ENCODE measurements at places on chromosomes 12 and 14.

DNA sequence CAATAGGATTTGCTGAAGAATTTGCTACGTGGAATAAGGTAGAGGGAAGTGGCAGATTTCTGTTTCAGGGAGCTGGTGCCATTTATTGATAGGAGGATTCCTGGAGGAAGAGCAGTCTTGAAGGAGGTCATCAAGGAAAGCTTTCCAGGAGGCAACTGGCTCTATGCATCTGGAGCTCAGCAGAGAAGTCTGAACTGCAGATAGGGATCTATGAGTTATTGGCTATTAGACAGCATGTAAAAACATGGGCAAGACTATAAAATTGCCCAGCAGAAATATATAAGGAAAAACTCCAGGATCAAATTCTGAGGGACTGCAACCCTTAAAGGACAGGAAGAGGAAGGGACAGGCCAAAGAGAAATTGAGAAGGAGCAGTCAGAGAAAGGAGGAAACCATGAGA is 8.9 kb upstream of the RAP1B start:
- DNase-seq = no peak

GRCh38 chr12:78036874-78037273 is 206.2 kb downstream of the NAV3 start:
- DNase-seq = no peak

DNA sequence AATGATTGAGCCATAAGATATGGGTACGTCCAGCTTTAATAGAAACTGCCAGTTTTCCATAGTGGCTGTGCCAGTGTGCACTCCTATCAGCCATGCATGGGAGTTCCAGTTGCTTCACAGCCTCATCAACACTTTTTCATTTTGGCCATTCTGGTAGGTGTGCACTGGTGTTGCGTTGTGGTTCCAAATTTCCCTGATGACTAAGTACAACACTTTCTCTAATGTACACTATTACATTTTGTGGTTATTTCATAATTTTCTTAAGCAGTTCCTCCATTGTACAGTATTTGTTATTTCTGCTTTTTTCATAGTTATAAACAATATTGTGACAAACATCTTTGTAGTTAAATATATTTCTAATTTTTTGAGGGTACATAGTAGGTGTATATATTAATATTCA is 21.5 kb upstream of the OAS1 start:
- no peak for DNase-seq

GRCh38 chr12:4910502-4911315 is 1.0 kb downstream of the KCNA1 start:
- peak; percentile 37 for DNase-seq

- no peak for DNase-seq
Observed at GRCh38 chr14:26528415-26529182, 69.2 kb downstream of the NOVA1 start.

GRCh38 chr12:100211698-100212097 is 11.1 kb downstream of the ACTR6 start:
- no peak for DNase-seq

- DNase-seq = no peak
Observed at GRCh38 chr14:92398888-92399636, 76.1 kb downstream of the SLC24A4 start.

- no peak for DNase-seq
Observed at GRCh38 chr14:69683971-69684370, 72.6 kb downstream of the SUSD6 start.

DNA sequence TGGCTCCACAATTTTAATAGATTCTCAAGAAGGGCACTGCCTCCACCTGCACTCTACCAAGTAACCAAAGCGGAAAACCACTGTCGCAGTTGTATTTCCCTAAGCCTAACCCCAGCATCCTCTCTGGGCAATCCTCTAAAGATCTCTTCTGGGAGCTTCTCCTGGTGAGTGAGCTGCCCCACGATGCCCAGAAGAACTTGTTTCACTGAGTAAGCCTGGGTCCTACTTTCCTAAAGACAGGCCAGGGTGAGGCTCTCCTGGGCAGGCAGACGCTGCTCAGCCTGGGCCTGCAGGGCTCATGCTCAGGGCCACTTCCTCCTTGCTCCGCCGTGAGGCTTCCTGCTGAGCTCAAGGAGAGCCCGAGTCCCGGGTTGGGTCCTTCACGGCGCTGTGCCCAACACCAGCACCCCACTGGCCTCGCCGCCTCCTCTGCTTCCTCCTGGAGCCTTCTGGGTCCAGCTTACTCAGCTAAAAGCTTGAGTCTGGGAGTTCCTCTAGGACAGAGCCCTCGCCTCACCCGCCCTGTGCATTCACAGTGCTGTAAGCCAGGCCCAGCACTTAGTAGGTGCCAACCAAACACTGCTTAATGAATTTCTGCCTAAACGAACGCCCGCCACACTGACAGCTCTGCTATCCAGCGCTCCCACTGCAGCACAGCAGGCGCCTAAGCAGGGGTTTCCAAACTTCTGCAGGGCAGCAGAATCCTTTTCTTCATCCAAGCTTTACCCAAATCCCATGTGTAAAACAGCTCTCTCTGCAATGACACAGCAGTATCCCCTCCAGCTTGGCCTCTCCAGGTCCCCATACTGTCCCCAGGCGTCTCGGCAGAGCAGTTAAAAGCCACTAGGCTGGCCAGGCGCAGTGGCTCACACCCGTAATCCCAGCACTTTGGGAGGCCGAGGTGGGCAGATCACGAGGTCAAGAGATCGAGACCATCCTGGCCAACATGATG is 5.7 kb downstream of the RAB35 start:
- DNase-seq = peak; percentile 54

GRCh38 chr14:89730687-89731086 is 223.8 kb downstream of the EFCAB11 start:
- DNase-seq = no peak

GRCh38 chr14:58707949-58708348 is 70.2 kb downstream of the DACT1 start:
- no peak for DNase-seq

DNA sequence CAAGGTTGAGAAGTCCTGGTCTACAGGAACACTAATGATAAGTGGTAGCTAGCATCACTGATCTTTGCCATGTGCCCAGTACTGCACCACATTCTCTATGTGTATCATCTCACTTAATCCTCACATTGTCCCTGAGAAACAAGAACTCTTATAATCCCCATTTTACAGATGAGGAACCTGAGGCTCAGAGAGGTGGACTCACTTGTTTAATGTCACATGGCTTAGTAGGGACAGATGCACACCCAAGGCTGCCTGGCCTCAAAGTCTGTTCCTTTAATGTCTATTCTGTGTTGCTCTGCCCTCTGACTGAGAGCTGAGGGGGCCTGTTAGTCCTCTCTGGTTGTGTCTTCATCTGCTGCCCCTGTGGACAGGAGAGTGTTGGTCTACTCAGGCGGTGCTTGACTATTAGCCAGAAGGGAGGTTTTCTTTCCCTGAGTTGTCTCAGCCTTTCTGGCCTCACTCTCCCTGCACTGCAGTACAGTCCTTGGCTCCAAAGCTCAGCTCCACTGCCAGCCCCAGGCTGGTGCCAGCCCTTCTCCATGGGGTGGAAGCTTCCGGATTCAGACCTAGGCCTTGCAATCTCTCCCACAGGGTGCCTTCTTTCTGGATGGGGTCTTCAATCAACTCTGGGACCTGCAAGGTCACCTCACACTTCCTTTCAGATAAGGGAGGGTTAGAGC is 4.9 kb upstream of the DYNLL1 start:
- no peak for DNase-seq

- DNase-seq = no peak
Observed at GRCh38 chr14:95703341-95703740, 10.6 kb downstream of the TCL1A start.

GRCh38 chr12:52655251-52655650 is 3.2 kb upstream of the KRT2 start:
- DNase-seq = no peak

Measured in stimulated activated CD8-positive, alpha-beta memory T cell treated with anti-CD3 and anti-CD28 coated beads, Interleukin-4, amount 100 ng/mL, for 48 hours (primary cell).